WERI-Rb-1 (cell line): ENCODE measurements at places on chromosomes 13 and 19.

DNA sequence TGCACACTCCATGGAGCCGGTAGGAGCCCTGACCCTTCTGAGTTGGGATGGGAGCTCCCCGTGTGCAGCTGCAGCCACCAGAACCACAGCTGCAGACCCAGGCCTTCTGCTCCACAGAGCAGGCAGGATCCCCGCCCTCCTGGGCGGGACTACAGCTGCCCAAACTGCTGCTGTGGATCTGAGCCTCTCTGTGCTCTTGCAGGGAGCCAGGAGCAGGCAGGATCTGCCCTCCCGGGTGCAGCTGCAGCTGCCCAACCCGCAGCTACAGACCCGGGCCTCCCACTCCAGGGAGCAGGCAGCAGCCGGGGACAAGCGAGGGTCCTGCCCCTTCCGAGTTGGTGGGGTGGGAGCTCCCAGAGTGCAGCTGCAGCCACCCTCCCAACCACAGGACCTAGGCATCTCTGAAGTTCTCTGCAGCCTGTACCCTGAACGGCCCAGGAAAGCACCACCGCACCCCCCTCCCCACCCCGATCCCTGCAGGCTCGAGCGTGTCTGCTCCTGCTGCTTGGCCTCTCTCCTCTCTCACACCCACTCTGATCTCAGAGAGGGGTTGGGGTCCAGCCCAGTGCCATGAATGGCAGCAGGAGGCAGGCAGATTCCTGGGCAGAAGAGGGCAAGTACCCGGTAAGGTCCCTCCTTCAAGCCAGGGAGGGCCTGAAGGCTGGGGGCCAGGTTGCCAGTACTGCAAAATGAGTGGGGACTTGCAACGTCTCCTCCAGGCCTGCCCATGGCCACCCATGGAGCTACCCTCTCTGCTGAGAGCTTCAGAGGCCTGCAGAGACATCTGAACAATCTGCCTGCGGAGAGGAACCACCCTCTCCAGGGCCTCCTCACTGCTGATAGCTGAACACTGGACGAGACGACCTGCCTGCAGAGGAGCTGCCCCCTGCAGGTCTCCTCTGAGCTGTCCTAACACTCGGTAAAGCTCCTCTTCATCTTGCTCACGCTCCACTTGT lies 16.4 kb upstream of the EMP3 start:
- DNase-seq, result peak; percentile 66

GRCh38 chr13:38421590-38422560 lies 72.2 kb downstream of the UFM1 start:
- DNase-seq, result no peak

- DNase-seq, result no peak
Measured at GRCh38 chr13:75071395-75071794, 410.6 kb downstream of the TBC1D4 start.

GRCh38 chr19:10228920-10229319 lies 2.2 kb downstream of the S1PR2 start:
- DNase-seq, result peak; percentile 35

DNA sequence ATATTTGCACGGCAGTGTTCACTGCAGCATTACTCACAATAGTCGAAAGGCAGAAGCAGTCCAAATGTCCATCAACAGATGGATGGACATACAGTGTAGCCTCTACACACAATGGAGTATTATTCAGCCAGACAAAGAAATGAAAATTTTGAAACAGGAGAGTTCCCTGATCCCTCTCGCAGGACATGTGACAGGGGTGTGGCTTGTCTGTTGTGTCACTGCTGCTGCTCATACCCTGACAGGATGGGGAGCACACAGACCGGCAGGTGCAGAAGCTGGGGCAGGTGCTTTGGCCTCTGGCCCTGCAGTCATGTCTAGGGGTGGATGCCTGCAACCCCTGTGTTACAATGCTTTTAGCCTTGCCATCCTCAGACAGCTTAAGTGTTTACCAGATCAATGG lies 204.3 kb downstream of the EFNB2 start:
- DNase-seq, result no peak

- DNase-seq, result no peak
Measured at GRCh38 chr13:46953331-46953730, 56.5 kb upstream of the HTR2A start.

DNA sequence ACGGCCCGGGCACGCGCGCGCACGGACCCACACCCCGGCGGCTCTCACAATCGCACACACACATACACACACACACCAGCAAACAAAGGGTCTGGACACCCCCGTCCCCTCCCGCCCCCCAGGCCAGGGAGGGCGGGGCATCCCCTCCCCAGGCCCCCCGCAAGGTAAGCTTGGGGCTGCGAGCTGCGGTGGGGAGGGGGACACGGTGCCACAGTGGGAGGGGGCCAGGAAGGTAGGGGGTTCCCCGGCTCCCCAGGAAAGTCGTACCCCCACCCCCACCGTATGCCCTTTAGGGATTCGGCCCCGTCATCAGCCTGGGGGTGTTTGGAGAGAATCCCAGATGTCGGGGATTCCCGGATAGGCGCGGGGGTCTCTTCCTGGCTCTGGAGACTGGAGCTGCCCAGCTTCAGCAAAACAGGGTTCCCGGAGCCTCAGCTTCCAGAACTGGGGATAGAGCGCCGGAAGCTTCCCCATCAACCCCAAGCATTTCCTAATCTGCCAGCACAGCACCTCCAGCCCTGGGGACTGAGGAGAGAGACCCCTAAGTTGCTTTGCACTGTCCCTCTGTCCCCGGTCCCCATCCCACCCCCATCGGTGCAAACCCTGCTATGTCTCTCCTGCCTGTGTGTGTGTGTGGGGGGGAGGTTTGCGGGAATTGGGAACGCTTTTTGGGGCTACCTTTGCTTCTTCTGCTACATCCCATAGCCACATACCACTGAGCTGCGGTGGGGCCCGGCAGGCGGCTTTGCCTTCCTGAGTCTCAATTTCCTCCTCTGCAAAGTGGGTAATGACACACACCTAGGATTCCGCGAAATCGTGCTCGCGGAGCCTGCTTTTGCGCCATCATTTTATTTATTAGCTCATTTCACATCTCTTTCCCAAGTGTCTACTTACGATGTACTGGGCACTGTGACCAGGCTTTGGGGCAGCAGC lies 1.8 kb upstream of the CDC37 start:
- DNase-seq, result no peak

- DNase-seq, result no peak
Measured at GRCh38 chr19:2627855-2628254, 74.6 kb downstream of the GNG7 start.

GRCh38 chr19:42461700-42462324 lies 19.1 kb upstream of the CXCL17 start:
- DNase-seq, result no peak

GRCh38 chr13:71625694-71626093 lies 241.3 kb downstream of the DACH1 start:
- DNase-seq, result no peak

- no peak for DNase-seq
Measured at GRCh38 chr19:29668746-29669609, 3.7 kb downstream of the PLEKHF1 start.

GRCh38 chr13:77981281-77981881 lies 62.8 kb upstream of the EDNRB start:
- DNase-seq, result no peak

DNA sequence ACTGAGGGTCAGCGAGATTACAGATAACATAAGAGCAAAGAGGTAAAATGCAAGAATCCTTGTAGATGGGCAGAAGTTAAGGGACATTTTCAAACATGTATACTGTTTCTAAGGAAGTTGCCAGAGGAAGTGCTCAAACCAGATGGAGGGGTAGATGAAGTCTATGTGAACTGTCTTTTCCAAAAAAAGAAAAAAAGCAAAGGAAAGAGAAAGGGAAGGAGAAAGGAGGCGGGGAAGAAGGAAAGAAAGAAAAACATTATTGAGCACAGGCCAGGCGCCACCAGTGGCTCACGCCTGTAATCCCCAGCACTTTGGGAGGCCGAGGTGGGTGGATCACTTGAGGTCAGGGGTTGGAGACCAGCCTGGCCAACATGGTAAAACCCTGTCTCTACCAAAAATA lies 5.3 kb downstream of the DMAC2 start:
- no peak for DNase-seq

- DNase-seq, result no peak
Measured at GRCh38 chr19:35430409-35431144, 17.5 kb upstream of the FFAR2 start.

GRCh38 chr19:45117671-45118070 lies 24.7 kb downstream of the PPP1R37 start:
- no peak for DNase-seq

- DNase-seq, result no peak
Measured at GRCh38 chr13:74288361-74288911, 154.2 kb upstream of the KLF12 start.

- DNase-seq, result peak; percentile 41
Measured at GRCh38 chr19:4328243-4328990, 10.2 kb downstream of the STAP2 start.

DNA sequence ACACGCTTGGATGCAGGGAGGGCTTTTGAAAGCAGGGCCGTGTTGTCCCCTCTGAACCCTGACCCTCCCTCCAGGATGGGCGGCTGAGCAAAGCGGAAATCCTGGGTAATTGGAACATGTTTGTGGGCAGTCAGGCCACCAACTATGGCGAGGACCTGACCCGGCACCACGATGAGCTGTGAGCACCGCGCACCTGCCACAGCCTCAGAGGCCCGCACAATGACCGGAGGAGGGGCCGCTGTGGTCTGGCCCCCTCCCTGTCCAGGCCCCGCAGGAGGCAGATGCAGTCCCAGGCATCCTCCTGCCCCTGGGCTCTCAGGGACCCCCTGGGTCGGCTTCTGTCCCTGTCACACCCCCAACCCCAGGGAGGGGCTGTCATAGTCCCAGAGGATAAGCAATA lies 15.2 kb downstream of the RCN3 start:
- DNase-seq, result no peak

GRCh38 chr19:14182476-14182875 lies 23.5 kb downstream of the ADGRL1 start:
- DNase-seq, result no peak

GRCh38 chr19:680287-681028 lies 4.3 kb downstream of the FSTL3 start:
- peak; percentile 99 for DNase-seq

GRCh38 chr19:54373781-54374631 lies 9.3 kb upstream of the LAIR1 start:
- DNase-seq, result no peak

DNA sequence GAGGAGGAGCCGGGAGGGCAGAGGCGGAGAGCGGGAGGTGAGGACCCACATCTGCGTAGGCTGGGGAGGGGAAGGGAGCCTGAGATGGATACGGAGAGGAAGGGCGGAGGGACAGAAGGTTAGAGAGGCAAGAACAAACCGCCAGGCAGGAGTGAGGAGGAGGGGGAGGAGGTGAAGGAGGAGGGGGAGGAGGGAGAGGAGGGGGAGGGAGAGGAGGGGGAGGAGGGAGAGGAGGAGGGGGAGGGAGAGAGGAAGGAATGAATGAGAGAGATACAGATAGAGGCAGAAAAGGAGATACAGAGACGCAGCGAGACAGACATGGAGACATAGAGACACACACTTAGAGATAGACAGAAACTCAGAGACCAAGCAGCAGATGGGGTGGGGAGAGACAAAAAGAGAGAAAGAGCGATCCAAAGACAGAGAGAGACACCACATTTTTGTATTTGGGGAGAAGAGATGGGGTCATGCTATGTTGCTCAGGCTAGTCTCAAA lies 782 bp upstream of the CA11 start:
- peak; percentile 95 for DNase-seq

DNA sequence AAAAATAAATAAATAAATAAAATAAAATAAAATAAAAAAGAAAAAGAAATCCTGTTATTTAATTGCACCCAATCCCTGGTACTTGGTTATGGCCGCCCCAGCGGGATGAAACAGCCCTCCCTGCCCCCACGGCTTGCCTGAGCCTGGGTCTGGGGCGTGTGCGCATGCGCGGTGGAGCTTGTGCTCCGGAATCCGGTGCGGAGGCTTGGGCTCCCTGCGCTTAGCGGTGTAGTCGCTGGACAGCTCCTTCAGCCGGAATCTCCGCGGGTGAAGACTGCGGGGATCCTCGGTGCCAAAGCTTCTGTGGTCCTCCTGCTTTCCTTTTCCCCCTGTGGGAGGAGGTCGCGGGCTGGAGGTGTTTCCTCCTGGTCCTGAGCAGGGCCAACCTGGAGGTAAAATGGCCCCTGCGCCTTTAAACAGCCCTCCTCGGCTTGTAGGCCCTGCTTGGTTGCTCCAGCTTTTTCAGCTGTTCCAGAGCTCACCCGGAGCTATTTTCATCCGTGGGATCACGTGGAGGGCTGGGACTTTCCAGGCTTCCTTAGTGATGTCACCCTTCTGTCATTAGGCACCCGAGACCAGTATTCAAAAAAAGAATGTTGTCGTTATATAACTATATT lies at the start of gene PLA2G4C:
Gene PLA2G4C (minus strand): TSS at position 468 of the 617 bp plus-strand sequence. CDS start 4,288 bp downstream, outside the sequence.
- DNase-seq, result peak; percentile 92

DNA sequence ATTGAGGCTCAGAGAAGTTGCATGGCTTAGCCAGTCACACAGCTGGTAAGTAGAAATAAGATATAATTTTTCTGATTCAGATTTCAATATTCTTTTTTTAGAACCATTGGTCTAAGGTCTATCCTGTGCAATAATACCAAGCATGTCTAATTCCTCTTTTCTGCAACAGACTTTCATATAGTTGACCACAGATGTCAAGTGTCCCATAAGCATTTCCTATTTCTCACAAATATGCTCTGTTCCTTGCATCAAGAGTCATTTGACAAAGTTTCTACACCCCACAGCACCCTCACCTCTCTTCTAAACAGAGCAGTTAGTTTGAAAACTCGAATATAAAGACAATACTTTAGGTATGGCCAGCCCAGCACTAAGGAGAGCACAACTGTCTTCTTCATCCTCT lies 26.8 kb upstream of the SACS start:
- no peak for DNase-seq

DNA sequence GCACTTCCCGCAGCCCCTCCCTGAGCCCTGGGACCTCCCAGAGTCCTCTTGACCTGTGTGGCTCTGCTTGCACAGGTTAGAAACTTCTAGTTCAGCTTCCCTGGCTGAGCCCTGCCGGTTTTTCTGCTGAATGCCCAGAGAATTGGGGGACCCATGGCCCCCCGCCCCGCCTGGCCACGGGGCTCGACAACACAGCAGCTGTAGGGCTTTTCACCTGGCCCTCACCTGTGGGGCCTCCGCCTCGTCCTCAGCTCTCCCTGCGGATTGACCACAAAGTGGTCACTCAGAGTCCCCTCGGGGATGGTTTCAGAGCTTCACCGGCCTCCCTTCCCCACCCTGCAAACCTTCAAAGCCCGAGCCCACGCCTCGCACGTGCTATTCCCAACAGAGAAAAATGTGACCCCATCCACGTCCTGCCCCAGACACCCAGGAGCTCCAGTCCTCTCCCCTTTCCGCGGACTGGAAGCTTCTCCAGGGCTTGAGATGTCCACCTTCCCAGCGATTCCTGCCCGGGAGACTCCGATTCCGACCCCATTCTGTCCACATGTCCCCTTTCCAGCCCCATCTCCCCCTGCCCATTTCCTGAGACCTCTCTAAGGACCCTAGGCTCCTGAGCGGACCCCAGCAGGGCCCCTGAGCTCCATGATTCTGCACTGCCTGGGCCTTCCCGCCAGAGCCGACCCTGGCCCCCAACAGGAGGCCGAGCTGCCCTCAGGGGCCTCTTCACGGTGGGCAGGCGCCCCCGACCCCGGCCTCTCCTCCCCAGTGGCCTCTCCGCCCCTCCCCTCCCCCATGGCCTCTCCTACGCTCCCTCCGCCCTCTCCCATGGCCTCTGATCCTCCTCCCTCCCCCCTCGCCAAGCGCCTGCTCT lies 41.9 kb downstream of the ANKRD10 start:
- no peak for DNase-seq
